ENCODE measurements at places on chromosomes 6 and 20.

DNA sequence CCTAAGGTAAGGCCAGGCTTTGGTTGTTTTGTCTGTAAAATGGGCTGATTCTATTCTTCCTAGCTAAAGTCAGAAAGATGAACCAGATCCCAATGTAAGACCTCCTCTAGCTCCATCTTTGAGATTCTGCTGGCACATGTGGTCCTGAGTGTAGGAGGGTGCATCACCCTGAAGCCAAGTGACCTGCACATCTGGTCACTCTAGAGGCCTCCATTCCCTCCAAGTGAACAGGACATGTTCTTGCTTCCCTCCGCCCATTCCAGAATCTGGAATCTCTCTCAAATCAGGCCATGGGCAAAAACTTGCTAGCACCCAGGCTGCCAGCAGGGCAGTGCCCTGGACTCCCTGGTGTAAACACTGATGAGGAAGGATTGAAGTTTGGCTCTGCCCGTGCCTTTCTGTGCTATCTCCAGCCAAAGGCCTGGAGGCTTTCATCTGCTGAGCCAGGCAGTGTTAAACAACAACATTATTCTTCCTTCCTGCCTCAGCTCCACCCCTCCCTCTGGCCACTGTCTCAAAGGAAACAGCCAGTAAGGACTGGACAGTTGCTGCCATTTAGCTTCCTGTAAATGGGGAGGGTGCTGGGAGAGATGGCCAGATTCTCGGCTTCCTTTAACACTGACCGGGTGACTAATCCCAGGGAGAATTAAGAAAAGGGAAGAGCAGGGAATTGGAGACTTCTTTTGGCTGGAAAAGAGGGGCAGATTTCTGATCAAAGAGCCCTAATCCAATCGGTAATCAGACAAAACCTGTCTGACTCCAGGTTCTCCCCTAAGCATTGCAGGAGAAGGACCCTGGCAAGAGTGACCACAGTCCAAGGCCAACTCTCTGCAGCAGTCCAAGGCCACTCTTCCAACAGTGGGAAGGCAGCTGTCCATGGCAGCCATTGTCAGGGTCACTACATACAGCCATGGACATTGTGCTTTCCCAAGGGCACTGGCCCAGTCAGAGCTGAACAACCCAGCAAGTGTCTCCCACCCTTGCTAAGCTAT lies 19.5 kb upstream of the ADGRF1 start:
- DNase-seq: no peak

DNA sequence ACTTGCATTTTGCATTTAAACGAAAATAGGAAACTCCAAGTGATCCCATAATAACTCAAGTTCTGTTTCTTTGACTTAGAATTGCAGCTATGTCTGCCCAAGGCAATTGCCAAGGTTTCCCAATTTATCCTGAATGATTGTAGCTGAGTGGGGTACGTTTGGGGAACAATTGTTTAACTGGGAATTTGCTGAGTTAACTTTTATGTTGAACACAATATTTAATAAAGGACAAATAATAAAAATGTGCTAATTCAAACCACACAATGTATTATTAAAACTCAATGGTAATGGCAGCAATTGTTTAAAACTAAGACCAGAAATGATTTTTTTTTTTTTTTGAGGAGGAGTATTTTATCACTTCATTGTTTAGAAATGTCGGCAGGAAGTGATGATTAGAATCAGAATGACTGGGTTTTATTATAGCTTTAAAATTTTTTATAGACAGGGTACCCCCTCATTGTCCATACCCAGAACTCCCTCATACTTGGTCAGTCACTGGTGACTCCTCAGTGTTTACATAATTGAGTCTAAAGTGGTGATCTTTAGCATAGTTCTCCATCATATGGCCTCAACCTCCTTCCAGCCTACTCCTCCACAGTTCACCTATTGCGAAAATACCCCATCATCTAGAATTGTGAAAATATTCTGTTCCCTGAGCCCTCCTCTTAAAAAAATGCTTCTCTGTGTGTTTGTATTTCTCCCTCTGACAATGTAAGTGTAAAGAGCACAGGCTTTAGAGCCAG lies 389.2 kb upstream of the CITED2 start:
- DNase-seq: no peak

DNA sequence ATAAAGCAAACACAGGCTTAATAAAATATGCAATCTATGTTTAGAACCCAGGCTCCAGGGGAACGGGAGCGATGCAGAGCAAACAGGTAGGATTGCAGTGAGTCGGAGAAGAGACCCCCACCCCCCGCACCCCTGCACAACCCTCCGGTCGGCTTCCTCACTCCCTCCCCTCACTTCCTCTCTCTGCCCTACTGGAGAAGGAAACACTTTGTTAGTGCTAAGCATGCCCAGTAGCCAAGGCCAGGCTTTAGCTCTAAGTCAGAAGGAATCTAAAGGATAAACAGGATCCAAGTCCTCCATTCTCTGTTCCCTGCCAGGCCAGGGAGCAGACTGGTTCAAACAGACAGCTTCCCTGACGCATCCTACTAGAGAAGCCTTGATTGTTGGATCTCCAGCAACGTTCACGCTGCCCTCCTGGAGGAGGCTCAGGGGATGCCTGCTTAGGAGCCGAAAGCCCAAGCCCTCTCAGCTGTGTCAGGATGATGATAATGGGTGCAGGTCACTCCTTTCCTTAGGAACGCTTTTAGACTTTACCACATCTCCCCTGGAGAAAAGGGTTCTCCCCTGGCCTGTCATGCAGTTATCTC lies 14.7 kb downstream of the FOXQ1 start:
- DNase-seq: no peak

DNA sequence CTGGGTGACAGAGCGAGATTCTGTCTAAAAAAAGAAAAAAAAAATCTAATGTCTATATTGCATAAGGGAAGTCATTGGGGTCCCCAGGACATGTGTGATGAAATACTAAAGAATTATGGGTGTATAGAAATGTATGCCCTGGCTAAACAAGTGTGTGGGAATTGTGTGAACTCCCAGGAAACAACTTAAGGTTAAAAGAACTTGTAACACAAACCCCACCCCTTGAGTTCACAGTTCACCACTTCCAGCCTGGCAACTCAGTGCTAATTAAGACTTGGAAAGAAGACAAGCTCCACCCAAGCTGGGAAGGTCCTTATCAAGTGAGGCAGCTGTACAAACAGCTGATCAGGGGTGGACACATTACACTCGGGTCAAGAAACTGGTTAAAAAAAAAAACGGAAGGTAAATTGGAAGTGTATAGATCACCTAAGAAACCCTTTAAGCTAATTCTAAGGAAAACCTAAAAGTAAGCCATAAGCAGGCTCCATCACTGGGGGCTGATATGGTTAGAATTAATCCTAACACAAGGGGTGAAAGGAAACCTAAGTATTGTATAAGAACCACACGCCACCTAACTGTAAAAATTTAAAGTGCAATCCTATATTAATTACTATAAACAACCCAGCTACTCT lies 25.2 kb downstream of the HLA-A start:
- DNase-seq: no peak

- no peak for DNase-seq
Measured at GRCh38 chr6:126076992-126077664, 90.8 kb downstream of the TRMT11 start.

- peak; percentile 56 for DNase-seq
Measured at GRCh38 chr6:75601304-75602245, at the start of gene SENP6. SENP6 (plus strand) TSS chr6:75601880; CDS start chr6:75602525, 645 bp downstream.

GRCh38 chr20:55888685-55889084 lies 116.6 kb downstream of the CBLN4 start:
- DNase-seq: no peak

- DNase-seq: no peak
Measured at GRCh38 chr6:21754891-21755290, 161.3 kb downstream of the SOX4 start.

DNA sequence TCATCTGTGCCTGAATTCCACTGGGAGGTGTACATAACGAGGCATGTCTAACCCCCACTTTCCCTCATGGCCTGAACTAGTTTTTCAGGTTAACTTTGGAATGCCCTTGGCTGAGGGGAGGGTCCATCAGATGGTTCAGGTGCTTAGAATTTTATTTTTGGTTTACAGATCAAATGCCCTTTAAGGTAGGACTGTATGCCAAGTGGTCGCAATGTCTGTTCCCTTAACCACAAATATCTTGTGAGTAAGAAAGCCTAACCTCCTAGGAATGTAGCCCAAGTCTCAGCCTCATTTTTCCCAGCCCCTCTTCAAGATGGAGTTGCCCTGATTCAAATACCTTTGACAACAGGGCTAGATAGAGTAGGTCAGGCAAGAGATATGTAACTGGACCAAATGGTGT lies 78.4 kb downstream of the RNASET2 start:
- no peak for DNase-seq

GRCh38 chr6:106490436-106490835 lies 129.9 kb downstream of the CRYBG1 start:
- DNase-seq: no peak

- no peak for DNase-seq
Measured at GRCh38 chr6:166638573-166638964, 11.5 kb upstream of the RPS6KA2 start.

DNA sequence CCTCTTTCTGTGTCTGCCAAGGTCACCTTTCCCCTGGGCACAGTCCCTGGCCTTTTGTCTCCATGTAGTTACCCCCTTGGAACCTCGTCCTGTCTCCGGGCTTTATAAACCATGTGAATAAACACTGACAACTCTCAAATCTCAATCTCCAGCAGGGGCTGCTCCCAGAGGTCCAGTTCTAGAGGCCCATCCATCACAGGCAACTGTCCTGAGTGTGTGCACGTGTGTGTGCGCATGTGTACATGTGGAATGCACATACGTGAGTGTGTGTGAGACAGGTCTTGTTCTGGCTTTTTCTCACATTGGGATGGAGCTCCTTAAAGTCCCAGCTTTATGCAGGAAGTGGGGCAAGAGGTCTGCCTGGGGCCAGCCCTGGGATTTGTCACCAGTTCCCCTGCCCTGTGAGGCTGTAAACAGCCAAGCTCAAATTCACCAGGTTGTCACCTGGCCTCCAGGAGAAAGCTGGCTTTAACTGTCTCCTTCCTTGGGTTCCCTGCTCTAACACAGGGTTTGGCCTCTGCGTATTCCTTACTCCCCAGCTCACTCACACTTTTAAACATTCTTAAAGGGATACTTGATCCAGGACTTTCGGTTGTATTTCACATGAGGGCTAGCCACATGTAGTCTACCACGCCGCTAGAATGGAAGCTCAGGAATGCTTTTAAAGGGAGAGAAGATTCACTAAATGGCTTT lies 42.7 kb downstream of the RAMACL start:
- no peak for DNase-seq

GRCh38 chr6:34441526-34441925 lies 15.7 kb upstream of the RPS10 start:
- no peak for DNase-seq

- no peak for DNase-seq
Measured at GRCh38 chr6:139762587-139763031, 388.2 kb upstream of the CITED2 start.

DNA sequence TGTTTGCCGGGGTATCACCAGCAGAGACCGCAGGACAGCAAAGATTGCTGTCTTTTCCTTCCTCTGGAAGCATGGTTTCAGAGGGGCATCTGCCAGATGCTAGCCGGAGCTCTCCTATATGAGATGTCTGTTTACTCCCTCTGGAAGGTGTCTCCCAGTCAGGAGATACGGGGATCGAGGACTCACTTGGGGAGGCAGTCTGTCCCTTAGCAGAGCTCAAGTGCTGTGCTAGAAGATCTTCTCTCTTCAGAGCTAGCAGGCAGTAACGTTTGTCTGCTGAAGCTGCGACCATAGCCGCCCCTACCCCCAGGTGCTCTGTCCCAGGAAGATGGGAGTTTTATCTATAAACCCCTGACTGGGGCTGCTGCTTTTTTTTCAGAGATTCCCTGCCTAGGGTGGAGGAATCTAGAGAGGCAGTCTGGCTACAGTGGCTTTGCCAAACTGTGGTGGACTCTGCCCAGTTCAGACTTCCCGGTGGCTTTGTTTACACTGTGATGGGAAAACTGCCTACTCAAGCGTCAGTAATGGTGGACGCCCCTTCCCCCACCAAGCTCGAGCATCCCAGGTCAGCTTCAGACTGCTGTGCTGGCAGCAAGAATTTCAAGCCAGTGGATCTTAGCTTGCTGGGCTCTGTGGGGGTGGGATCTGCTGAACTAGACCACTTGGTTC lies 133.0 kb upstream of the FLRT3 start:
- no peak for DNase-seq

DNA sequence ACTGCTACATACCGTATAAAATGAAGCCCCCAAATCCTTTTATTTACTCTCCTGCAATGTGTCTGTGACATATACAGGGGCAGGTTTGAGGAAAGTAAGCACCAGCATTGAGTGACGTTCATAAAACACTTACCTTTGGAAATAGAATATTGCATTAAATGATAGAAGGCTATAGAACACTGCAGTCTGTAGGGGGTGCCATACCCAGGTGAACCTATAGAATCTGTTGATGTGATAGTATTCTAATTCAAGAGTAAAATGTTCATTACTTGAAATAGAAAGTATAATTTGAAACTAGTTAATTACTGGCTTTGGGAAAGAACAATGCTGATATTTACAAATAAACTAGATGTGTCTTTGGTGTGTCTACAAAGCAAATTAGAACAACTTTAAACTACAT lies 47.0 kb upstream of the PRL start:
- DNase-seq: no peak

DNA sequence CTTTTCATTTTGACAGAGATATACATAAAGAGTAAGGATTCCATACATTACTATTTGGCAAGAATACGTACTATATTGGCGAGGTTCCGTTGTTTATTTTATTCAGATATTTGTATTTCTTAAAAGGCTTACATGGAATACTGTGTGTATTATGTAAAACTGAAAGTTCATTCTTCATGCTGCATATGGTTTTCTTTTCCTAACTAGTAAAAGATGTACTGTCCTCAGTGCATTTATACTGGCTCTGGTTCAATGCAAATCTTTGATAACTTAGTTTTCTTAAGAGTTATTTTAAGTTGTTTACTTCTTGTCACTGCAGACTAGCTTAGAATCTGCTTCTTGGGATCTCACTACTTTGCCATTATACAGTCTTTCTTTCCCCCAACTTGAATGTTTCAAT lies 42.0 kb downstream of the ADGRB3 start:
- DNase-seq: no peak

DNA sequence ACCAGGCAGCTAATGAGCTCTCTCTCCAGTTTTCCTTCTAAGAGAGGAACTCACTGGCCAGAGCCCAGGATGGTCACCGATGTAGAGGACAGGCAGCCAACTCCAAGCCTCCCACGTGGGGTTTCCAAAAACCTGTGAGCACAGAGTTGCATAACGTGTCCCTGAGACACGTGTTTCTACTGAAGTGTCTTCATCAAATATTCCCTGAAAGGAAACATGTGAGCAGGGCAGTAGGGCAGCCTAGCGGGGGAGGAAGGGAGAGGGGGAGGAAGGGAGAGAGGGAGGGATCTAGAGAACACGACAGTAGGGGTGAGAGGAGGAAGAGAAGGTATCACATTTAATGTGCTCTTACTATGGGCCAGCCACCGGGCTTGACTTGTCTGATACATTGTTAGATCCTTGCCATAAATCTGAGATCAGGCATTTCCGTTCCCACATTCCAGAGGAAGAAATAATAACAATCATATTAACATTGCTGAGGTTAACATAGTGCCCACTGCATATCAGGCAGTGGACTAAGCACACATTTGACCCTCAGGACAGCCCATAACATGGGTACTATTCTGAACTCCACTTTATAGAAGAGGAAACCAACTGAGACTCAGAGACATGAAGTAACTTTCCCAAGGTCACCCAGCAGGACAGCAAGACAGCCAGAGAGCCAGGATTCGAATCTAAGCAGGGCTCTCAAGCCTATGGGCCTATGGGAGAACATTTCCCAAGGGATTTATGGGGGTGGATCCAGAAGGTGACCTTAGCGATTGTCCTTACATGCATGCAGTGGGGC lies 4.5 kb upstream of the SYS1 start:
- DNase-seq: no peak

GRCh38 chr6:24484657-24485323 lies 4.6 kb downstream of the GPLD1 start:
- DNase-seq: no peak

- no peak for DNase-seq
Measured at GRCh38 chr20:62048821-62049291, 16.8 kb downstream of the TAF4 start.

All from stimulated activated CD4-positive, alpha-beta T cell treated with anti-CD3 and anti-CD28 coated beads, TNF-alpha, amount 100 ng/mL, for 48 hours (primary cell).